ENCODE measurements at places on chromosomes 1 and 21.

DNA sequence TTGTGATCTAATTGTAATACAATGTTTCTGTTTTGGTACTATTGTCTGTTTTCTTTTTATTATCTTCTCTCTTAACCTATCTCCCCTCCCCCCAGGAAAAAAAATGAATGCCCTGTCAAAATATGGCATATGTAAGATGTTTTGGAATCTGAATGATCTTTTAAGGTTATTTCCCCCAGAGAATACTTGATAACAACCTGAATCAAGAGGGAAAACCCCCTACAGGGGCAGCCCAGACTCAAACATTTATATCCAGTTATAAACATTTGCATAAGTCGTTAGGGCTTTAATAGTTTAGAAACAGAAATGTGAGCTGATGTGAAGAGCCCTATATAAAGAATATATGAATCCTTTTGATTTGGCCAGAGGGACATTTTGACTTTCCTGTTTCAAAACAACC lies 169.5 kb downstream of the VAV3 start:
- peak; percentile 51 for DNase-seq

GRCh38 chr1:87369736-87370478 lies 41.2 kb downstream of the LMO4 start:
- no peak for DNase-seq

DNA sequence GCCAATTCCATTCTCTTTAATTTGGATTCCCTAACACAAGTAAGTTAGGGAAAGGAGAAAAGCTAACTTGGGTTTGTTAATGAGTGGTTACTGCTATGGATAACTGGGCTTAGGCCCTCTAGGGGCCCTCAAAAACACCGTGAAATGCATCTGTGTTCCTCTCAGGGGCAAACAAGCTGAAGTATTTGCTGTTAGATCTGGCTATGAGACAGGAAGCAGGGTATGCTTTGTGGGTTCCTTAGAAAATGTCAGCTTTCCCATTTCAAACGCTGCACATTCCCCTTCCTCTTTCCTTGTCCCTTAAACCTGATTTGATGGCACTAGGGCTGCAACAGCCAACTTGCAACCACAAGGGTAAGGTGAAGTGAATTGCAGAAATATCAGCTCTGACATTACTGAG lies 5.7 kb upstream of the CAP1 start:
- DNase-seq = peak; percentile 48

GRCh38 chr1:226417830-226418546 lies 10.1 kb upstream of the PARP1 start:
- DNase-seq = no peak

GRCh38 chr1:208569181-208569580 lies 325.0 kb upstream of the PLXNA2 start:
- DNase-seq = no peak

DNA sequence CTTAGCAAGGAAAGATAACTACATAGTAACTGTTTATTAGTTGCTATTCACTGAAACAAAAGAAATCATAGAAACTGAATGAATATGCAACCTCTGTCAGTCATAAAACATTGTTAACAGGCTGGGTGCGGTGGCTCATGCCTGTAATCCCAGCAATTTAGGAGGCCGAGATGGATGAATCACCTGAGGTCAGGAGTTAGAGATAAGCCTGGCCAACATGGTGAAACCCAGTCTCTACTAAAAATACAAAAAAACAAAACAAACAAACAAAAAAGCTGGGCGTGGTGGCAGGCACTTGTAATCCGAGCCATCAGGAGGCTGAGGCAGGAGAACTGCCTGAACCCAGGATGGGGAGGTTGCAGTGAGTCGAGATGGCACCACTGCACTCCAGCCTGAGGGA lies 44.1 kb downstream of the CRB1 start:
- no peak for DNase-seq

DNA sequence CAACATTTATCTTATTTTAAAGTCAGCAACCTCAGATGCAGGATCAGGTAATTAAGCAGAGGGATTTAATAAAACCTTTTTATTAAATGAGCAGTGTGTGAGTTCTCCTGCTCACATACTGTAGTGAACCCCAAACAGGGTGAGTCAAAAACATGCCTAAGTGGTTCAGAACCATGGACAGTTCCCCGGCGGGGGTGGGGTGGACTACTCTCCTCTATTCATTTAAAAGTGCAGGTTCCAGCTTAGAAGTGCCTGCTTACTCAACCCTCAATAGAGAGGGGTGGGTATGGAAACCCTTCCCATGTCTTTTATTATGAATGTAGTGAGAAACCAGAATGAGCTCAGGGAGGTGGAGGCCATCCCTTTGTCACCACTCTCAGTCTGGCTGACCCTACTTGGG lies 397.9 kb downstream of the HHAT start:
- peak; percentile 36 for DNase-seq

DNA sequence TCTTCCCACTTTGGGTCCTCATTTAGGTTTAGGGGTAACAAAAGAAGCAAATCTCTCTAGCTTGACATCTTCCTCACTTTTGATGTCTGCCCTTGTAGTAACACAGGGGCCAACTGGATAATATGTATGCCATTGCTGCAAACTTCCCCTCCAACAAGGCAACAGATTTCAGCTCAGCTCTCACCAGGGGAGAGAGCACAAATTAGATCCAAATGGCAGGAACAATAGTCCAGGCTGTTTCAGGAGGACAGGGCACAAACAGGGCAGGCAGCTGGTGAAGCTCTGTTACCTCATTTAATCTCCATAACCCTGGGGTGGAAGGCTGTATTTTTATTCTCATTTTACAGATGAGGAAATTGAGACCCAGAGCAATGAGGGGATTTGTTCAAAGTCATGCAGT lies 4.3 kb upstream of the PIK3R3 start:
- no peak for DNase-seq

- no peak for DNase-seq
These were observed 823 bp upstream of the PRKAA2 start for GRCh38 chr1:56644064-56644918.

DNA sequence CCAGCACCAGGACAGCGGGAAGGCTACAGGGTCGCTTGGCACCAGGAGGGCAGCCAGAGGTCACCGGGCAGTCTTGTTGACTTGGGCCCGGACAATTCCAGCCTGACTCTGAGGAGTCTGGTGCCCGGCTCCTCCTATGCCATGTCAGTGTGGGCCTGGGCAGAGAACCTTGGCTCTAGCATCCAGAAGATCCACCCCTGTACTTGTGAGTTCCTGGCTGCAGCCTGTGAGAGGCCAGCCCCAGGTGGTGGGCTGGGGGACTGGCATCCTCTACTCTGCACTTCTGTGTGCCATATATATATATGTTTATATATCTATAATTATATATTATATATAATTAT lies 11.6 kb upstream of the PTPN7 start:
- DNase-seq = no peak

GRCh38 chr1:82455342-82455741 lies 654.6 kb downstream of the ADGRL2 start:
- no peak for DNase-seq

DNA sequence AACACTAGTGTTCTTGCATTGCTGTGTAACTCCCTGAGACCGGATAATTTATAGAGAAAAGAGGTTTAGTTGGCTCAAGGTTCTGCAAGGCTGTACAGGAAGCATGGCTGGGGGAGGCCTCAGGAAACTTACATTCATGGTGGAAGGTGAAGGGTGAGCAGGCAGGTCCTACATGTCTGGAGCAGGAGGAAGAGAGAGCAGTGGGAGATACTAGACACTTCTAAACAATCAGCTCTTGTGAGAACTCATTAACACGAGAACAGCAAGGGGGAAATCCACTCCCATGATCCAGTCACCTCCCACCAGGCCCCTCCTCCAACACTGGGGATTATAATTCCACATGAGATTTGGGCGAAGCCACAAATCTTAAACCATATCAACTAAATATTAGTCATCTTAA lies 30.1 kb downstream of the RNF2 start:
- DNase-seq = no peak

DNA sequence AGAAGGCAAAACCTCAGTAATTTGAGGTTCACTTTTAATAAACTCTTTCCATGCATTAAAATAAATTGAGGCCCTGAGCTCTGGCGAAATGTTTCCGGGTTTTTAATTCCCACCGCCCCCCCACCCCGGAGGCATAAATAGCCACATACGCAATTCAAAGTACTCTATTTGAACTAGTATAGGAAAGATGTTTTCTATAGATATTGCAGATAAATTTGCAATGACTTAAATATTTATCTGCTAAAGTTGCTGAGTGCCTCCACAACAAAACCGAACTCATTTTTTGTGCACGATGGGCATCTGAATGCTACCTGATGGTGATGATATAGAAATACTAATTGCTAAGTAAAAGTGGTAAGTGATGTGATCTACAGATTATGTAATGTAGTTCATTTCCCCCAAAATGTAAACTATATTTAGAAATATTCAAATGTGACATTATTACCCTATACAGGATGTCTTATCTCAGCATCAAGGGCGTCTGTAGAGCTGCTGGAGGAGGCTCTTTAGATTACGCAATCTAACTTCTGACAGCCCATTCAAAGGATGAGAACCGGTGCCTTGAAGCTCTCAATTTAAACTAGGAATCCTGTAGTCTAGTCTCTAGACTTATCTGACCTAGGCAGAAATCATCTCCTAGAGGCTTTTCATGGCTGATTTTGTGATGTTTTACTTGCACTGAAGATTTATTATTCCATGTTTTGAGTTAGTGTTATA lies 8.5 kb downstream of the IRF2BP2 start:
- peak; percentile 68 for DNase-seq

DNA sequence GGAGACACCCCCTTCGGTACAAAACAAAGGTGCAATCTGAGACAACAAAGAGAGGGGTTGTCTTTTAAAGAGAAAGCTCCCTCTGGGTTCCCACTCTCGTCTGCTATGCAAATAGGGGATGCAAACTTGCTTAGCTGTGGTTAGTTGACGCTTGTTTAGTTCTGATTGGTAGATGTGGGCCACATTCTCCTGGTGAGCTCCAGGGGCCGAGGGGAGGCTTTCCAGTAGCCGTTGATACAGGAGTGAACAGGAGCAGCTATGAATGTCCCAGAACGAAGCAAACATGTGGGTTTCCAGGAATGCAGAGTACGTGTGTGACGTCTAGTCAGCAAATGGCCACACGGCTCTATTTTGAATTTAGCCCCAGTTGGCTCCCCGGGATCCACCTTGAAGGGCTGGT lies 14.7 kb downstream of the TFF2 start:
- no peak for DNase-seq

DNA sequence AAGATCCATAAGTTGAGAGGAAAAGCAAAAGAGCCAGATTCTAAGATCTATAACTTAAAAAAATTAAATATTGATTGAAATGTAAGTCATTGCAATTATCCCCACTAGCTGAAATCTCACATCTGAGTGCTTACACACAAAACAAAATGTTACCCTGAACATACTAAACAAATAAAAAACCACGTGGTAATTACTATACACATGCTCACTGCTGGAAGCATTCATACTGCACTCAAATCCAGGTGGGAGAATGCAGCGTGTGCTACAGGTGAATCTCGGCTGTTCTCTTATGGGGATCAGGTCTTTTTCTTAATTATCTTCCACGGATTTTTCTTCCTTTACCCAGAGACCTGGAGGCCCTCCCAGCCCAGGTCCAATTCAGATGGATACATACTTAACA lies 74.3 kb downstream of the SDC3 start:
- DNase-seq = no peak

All from OCI-LY7 (cell line).